Uterus (tissue), 4 donors: ENCODE measurements at places on chromosomes 16 and 17. TPM values are rescaled to one million over a fixed set of nuclear protein-coding genes. Genes with fewer than 3 reads are reported as not detected.

MYH8 gene
- not detected for total RNA-seq

LGALS9 gene
- total RNA-seq = 31.8 TPM

C1QTNF8 gene
- total RNA-seq = not detected

ENPP7 gene
- total RNA-seq = not detected

KRTAP4-4 gene
- not detected for total RNA-seq

NLRC3 gene
- total RNA-seq = under 0.01 TPM

HOXB5 gene
- 2.5 TPM for total RNA-seq

PIP4K2B gene
- total RNA-seq = 55.2 TPM

PMP22 gene
- 246 TPM for total RNA-seq

CDC6 gene
- 11.3 TPM for total RNA-seq

PTX4 gene
- not detected for total RNA-seq

CCL23 gene
- not detected for total RNA-seq

ATP1B2 gene
- 6.6 TPM for total RNA-seq

TMEM100 gene
- total RNA-seq = 6.6 TPM

CSH2 gene
- not detected for total RNA-seq

SOCS1 gene
- not detected for total RNA-seq

GRAP gene
- 21.2 TPM for total RNA-seq

- peak; percentile 64 for DNase-seq
These were observed 47.3 kb downstream of the TBC1D16 start for GRCh38 chr17:79988185-79988971.

GRCh38 chr17:33962857-33963655 is 292.0 kb upstream of the CCL2 start:
- no peak for DNase-seq

DNA sequence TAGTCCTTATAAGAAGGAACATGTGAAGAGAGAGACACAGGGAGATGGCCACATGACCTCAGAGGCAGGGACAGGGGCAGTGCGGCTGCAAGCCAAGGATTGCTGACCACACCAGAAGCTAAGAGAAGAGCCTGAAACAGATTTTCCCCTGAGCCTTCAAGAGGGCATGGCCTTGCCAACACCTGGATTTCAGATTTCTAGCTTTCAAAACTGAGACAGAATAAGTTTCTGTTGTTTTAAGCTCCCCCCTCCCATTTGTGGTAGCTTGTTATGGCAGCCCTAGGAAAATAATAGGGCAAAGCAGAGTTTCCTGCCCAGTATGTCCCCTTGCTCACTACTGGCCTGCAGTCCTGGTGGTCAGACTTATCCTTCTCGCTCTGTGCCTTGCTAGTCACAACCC is 204.5 kb downstream of the CCDC182 start:
- DNase-seq = no peak

GRCh38 chr16:11599579-11599978 is 12.9 kb upstream of the LITAF start:
- DNase-seq = no peak

DNA sequence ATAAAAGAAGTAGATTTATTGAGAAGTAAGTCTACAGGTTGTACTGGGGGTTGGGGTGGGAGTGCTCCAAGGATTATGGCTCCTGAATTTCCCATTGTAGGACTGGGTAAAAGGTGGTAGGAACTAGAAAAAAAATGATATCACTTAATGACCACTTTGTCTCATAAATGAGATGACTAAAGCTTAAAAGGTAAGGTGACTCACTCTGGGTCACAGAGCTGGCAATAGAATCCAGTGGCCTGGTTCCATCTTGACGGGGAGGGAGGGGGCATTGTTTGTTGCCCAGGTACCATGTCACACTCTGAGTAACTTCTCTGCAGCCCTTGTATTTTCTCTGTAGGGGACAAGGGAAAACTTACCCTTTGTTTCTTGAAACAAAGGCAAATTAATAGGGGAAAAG is 126.1 kb downstream of the PITPNC1 start:
- DNase-seq = no peak

GRCh38 chr17:45218895-45219661 is 2.6 kb upstream of the FMNL1 start:
- peak; percentile 86 for DNase-seq

DNA sequence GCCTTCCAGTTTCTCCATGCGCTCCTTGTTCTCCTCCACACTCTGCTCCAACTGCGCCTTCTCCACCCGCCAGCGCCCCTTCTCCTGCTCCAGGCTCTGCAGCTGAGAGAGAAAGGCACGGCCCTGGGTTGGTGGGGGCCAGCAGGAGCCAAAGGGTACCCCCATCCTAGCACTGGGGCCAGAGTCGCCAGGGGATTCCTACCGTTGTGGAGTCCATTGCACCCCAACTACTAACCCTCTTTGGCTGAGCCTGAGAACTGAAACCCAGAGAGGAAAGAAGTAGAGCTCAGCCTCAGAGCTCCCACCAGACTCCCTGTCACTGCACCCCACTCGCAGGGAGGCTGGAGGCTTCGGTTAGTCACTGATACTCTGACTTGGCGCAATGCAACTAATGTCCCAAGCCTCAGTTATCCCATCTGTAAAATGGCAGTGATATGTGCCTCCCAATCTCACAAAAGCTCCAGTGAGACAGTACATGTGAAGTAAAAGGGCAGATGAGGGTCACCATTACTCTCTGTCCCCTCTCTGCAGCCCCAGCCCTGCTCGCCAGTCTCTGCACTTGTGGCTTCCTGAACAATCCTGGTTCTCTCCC is 6.2 kb upstream of the SAMD14 start:
- no peak for DNase-seq

GRCh38 chr17:34393401-34393800 is 30.4 kb upstream of the CCL1 start:
- no peak for DNase-seq

- DNase-seq = no peak
These were observed 60.1 kb downstream of the CYLD start for GRCh38 chr16:50802000-50802399.

GRCh38 chr17:30519166-30519565 is 42.0 kb downstream of the GOSR1 start:
- DNase-seq = no peak

GRCh38 chr17:19573075-19573474 is 39.4 kb downstream of the SLC47A1 start:
- no peak for DNase-seq

GRCh38 chr17:39663688-39664580 is 1.2 kb upstream of the TCAP start:
- no peak for DNase-seq

DNA sequence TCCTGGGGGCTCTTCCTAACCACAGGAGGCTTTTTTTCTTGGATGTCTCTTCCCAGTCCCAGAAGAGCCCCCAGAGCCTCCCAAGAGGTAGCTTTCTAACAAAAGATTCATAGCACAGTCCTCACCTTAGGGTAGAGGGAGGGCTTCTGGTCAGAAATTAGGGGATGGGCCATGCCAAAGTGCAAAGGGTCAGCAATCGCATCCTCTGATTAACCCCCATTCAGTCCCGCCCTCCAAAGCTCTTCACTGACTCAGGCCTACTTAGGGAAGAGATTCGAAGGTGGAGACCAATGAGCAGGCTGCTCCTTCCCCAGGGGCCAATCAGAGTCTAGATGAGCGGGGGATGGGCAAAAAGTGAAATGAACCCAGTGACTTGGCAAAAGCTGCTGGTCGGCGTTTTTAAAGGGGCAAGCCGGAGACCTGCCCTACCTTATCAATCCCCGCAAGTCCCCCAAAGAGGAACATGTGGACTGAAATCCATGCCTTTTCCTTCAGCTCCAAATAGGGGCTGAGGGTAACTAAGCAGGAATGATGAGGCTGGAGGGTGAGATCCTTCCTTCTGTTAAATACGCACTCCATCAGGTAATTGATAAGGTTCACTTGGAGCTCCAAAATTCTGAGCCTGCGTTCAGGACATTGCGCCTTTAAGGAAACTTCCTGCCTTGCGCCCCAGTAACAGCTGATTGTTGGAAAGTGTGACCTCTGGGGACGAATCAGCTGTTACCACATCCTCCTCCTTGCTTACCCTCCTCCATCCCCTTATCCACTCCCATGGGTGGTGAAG is 6.9 kb upstream of the TLCD2 start:
- peak; percentile 91 for DNase-seq

GRCh38 chr16:89764711-89765201 is 43.4 kb downstream of the ZNF276 start:
- DNase-seq = no peak

GRCh38 chr17:73028299-73028755 is 64.2 kb downstream of the SLC39A11 start:
- no peak for DNase-seq

- DNase-seq = no peak
These were observed 13.5 kb downstream of the TBCD start for GRCh38 chr17:82765371-82765770.

- DNase-seq = no peak
These were observed 2.3 kb upstream of the UBALD2 start for GRCh38 chr17:76262732-76263344.

DNA sequence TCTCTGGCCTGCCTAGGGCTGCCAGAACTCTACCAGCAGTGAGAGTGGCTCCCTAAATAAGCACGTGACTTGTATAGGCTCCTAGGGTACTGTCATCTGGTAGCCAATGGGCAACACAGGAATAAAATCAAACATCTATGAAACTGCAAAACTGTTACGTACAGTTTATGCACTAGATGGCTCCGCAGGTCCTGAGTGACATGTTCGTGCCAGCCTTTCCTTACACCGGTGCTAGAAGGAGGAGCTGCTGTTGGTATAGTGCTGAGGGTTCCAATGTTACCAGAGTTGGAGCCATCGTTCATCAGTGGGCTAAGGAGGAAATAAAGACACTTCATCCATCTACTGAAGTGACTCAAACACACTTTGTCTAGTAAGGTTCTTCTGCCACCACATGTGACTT is 63.2 kb upstream of the TRAP1 start:
- DNase-seq = no peak

GRCh38 chr17:73474370-73474988 is 162.7 kb upstream of the CDC42EP4 start:
- peak; percentile 25 for DNase-seq

GRCh38 chr17:21679256-21680146 is 12.8 kb upstream of the KCNJ18 start:
- DNase-seq = no peak

GRCh38 chr17:50108556-50108955 is 13.4 kb downstream of the PDK2 start:
- no peak for DNase-seq

GRCh38 chr17:42659079-42659931 is at the start of gene TUBG2:
Gene TUBG2, plus strand, starts transcription at chr17:42659284. Its CDS starts 220 bp downstream, at chr17:42659504.
- DNase-seq = peak; percentile 93
